ENCODE measurements at places on chromosomes 2 and 18. TPM values are rescaled to one million over a fixed set of nuclear protein-coding genes. Genes with fewer than 3 reads are reported as not detected.

Gene TXNDC2
- total RNA-seq = not detected

Gene DNAJB2
- total RNA-seq = 62.6 TPM

Gene KLHL29
- 11.6 TPM for total RNA-seq

Gene PRKAG3
- not detected for total RNA-seq

Gene MEMO1
- 45.9 TPM for total RNA-seq

Gene REG1B
- not detected for total RNA-seq

Gene KCNJ3
- not detected for total RNA-seq

Gene LONRF2
- 3.3 TPM for total RNA-seq

Gene DHRS9
- total RNA-seq = not detected

Gene NT5DC4
- not detected for total RNA-seq

Gene TAF4B
- total RNA-seq = 6.9 TPM

Gene PRSS56
- not detected for total RNA-seq

Gene FLACC1
- total RNA-seq = 0.14 TPM

Gene SMC6
- total RNA-seq = 13.8 TPM

Gene ZAP70
- 0.55 TPM for total RNA-seq

Gene PPP4R1
- 105 TPM for total RNA-seq

Gene VIT
- total RNA-seq = not detected

Gene CRYGC
- total RNA-seq = not detected
